Stimulated activated memory B cell treated with anti-CD40 and anti-IgM and Interleukin-4, amounts not matched to agents 10 μg/mL and 1 μg/mL and 100 μg/mL, for 72 hours (primary cell): ENCODE measurements at places on chromosomes 1 and 21.

DNA sequence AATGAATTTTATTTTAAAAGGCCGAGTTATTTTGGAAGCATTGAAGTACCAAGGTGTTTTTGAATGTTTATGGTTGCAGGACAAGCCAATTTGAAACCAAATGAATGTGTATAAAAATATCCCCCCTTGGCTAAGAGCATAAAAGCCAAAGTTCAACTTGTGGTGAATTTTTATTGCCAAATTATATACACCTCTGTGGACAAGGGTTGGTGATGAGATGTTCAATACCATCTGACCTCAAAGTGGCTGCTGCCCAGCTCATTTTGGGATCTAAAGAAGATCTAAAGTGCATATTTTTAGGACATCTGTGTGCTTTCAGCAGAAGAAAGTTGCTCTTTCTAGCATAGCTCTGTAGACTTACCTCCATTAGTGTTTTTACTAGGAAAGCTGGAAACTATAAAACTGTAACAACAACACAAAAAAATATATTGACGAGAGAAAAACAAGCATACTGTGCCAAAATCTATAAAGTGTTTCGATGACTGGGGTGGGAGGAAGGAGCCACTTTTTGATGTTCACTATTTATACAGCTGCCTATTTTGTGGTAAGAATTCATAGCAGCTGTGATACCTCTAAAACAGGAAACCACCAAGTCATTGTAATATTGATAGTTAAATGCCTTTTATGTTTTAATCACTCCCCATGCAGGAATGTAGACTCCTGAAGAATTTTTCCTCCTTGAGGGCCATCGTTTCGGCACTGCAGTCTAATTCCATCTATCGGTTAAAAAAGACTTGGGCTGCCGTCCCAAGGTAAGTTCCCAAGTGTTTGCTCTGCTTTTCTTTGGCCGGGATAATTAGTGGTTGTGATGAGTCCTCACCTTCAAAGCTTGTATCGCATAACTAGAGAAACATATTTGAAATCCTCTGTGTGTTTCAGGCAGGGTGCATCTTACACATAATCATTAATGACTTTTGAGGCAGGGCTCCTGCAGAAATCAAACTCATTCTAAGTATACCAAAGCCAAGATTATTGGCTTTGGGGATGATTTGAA is 83.2 kb downstream of the RGL1 start:
- no peak for ATAC-seq

- no peak for ATAC-seq
Observed at GRCh38 chr1:42847111-42847595, 740 bp downstream of the ZNF691 start.

- ATAC-seq: peak; percentile 78
Observed at GRCh38 chr1:107499139-107499744, 358.4 kb downstream of the NTNG1 start.

DNA sequence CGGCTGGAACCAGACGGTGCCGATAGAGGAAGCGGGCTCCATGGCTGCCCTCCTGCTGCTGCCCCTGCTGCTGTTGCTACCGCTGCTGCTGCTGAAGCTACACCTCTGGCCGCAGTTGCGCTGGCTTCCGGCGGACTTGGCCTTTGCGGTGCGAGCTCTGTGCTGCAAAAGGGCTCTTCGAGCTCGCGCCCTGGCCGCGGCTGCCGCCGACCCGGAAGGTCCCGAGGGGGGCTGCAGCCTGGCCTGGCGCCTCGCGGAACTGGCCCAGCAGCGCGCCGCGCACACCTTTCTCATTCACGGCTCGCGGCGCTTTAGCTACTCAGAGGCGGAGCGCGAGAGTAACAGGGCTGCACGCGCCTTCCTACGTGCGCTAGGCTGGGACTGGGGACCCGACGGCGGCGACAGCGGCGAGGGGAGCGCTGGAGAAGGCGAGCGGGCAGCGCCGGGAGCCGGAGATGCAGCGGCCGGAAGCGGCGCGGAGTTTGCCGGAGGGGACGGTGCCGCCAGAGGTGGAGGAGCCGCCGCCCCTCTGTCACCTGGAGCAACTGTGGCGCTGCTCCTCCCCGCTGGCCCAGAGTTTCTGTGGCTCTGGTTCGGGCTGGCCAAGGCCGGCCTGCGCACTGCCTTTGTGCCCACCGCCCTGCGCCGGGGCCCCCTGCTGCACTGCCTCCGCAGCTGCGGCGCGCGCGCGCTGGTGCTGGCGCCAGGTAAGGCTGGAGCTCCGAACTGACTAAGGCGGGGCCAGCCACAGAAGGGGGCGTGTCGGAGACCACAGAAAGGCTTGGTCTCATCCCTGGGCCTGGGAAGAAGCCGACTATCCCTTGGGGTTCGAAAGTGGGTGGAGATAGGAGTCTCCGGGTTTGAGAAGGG is 486 bp downstream of the SLC27A3 start:
- ATAC-seq: peak; percentile 79

GRCh38 chr21:42315296-42315891 is at the start of gene TFF3:
TFF3 (minus strand) TSS chr21:42315409; CDS start chr21:42315374, 35 bp downstream.
- ATAC-seq: no peak

DNA sequence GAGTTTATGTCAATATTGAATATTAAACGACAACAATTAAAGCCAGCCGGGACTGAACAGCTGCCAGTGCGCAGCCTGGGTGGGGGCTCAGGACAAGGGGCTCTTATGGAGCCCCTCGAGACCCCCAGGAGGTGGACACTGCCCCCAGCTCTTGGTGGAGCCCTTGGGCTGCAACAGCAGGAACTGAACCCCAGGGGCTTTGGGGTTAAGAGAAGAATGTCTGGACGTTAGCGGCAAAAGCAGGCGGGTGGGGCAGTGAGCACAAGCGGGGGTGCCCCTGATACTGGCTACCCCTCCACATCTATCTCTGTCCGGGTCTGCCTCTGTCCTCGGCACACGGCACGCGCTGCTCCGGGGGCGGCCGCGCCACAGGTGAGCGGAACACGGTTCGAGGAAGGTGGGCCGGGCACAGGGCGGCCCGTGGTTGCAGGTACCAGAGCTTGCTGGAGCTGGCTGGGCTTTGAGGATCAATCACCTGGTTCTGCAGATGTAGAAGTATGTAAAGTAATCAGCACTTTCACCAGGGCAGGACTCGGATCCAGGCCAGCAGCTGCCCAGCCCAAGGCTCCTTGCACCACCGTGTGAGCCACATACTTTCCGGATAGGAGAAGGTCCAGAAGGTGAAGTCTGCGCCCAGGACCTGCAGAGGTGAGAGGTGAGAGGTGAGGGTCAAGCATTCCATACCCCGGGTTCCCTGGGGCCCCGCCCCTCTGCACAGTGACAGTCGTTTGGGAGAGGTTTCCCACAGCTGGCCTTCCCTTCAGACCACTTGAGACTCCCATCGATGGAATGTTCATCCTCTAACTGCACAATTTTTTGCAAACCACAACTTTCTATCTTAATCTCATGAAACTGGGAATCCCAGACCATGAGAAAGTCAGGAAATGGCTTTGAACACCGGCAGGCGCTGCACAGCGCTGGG is 12.4 kb upstream of the POFUT2 start:
- ATAC-seq: no peak
